ENCODE measurements at places on chromosomes 1 and 21. TPM values are rescaled to one million over a fixed set of nuclear protein-coding genes. Genes with fewer than 3 reads are reported as not detected.

DNA sequence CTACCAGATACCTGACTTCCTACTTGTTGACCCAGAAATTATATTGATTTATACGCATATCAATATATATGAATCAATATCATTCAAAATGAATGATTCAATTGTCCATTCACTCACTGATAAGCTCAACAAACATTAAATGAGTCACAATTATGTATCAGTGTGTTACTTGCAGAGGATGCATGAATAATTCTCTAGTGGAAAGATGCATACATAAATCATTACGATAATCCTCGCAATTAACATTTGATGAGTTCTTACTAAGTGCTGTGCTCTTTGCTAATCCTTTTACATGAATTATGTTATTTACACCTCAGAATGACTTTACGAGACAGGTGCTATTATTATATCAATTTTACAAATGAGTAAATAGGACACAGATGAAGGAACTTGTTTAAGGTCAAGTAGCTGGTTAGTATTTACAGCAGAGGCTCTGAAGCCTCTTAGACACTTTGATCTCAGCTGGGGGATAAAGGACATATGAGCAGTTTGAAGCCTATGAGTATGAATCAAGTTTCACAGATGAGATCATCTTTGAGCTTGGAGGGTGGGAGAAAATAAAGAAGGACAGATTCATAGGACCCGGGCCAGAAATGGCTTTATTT is 112.8 kb upstream of the ADAMTS5 start:
- no peaks in the 10 kb centered on the region for H3K36me3 ChIP-seq
- no peaks in the 10 kb centered on the region for H3K27me3 ChIP-seq
- no peaks in the 10 kb centered on the region for H3K4me1 ChIP-seq
- H3K4me3 ChIP-seq = no peak overlapping the region
- no peak for DNase-seq

- no peak for DNase-seq
- H3K4me1 ChIP-seq = no peaks in the 10 kb centered on the region
Observed at GRCh38 chr21:19510653-19511052, 1107.1 kb upstream of the TMPRSS15 start.

CD48 gene
- total RNA-seq = 1.1 TPM

- H3K27ac ChIP-seq = no peak overlapping the region
- no peaks in the 10 kb centered on the region for H3K27me3 ChIP-seq
- no peak overlapping the region for H3K4me3 ChIP-seq
- H3K4me1 ChIP-seq = no peaks in the 10 kb centered on the region
- no peaks in the 10 kb centered on the region for H3K36me3 ChIP-seq
Observed at GRCh38 chr1:205417870-205418635, 3.8 kb downstream of the LEMD1 start.

DNA sequence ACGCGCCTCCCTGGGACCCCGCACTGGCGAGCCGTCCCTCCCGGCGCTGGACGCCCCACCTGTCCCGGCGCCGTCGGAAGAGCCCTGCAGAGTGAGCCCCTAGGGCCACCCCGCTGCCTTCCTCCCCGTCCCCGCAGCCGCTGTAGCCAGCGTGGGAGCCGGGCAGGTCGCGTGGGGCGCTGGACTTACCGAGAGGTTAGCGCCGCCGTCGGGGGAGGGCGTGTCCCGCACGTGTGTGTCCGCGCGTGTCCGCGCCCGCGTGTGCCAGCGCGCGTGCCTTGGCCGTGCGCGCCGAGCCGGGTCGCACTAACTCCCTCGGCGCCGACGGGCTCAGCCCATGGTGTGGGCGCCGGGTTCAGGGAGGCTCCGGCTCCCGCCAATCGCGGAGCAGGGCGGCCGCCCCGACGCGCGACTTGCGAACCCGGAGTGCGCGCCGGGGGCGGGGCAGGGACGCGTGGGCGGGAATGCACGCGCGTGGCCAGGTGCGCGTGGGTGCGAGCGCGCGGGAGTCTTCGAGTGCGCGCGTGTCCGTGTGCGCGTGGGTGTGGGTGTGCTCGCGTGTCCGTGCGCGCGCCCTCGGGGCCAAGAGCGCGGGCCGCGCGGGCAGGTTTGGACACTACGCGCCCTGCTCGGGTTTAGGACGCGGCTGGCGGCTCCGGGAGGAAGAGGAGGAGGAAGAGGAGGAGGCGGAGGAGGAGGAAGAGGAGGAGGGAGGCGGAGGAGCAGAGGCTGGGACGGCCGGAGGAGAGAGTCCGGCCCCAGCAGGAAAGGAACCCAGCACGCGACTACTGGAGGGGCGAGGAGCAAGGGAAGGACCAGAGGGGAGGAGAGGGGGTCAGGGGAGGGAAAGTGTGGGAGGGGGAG is 145.2 kb upstream of the ETS2 start:
- H3K4me1 ChIP-seq = peaks cover 2% of the 10 kb centered on the region
- peak; percentile 67 for DNase-seq
- H3K27ac ChIP-seq = no peak overlapping the region
- H3K36me3 ChIP-seq = no peaks in the 10 kb centered on the region
- peaks cover 85% of the 10 kb centered on the region for H3K27me3 ChIP-seq

HTR6 gene
- total RNA-seq = not detected

- no peaks in the 10 kb centered on the region for H3K27me3 ChIP-seq
- no peak overlapping the region for H3K4me3 ChIP-seq
- no peak overlapping the region for H3K27ac ChIP-seq
Observed at GRCh38 chr1:208475951-208476845, 232.0 kb upstream of the PLXNA2 start.

PGLYRP4 gene
- not detected for total RNA-seq

- peaks cover 3% of the 10 kb centered on the region for H3K4me1 ChIP-seq
- H3K27ac ChIP-seq = no peak overlapping the region
- no peak for DNase-seq
- H3K27me3 ChIP-seq = no peaks in the 10 kb centered on the region
Observed at GRCh38 chr1:36971852-36972618, 62.3 kb downstream of the GRIK3 start.

DNA sequence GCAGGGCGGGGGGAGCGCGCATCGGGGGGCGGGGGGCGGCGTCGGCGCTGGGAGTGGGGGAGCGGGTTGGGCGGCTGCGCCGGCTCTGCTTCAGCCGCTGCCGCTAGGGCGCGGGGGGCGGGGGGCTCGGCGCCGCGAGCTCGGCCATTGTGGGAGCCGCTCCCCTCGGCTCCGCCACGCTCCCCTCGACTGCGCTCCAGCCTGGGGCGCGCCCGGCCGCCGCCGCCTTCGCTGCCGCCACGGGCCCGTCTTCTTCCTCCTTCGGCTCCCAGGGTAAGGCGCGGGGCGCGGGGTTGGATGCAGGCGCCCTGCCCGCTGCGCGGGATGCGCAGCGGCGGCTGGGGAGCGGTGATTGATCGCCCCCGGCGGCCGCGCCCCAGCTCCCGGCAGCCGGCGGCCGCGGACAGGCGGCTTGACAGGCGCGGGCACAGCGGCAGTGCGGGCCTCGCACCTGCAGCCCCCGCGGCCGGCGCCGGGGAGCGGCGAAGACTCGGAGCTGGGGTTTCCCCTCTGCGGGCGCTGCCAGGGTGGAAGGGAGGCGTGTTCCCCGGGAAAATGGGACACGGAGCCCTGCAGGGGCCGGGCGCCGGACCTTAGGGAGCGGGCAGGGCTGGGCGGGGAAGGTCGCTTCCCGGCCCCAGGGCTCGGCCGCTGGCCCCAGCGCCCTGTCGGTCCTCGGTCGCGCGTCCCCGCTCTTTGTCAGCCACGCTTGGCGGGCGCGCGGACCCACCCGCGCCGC is 55.3 kb downstream of the NDUFS5 start:
- H3K4me3 ChIP-seq = peak overlapping the region; percentile 66
- no peaks in the 10 kb centered on the region for H3K4me1 ChIP-seq
- H3K27me3 ChIP-seq = peaks cover 71% of the 10 kb centered on the region
- no peaks in the 10 kb centered on the region for H3K36me3 ChIP-seq

DNA sequence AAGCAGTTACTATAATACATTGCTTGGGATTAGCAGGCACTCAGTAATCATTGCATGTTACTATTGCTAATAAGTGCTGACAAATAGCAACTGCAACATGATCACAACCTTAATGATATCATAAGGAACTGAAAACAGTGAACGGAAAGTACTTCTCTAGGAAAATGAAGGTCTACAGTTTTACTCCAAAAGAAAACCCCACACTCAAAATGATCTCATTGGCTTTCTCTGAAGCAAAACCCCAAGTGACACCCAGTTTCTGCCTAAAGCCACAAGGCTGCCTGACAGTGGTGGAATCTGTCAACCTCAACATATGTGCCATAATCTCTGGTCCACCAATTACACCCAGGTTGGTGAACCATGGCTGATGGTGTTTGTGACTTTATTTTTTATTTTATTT is 137.6 kb downstream of the PTGER3 start:
- H3K27ac ChIP-seq = no peak overlapping the region
- H3K4me3 ChIP-seq = no peak overlapping the region
- no peaks in the 10 kb centered on the region for H3K36me3 ChIP-seq
- DNase-seq = no peak
- H3K4me1 ChIP-seq = no peaks in the 10 kb centered on the region
- H3K27me3 ChIP-seq = no peaks in the 10 kb centered on the region

ITLN2 gene
- 15.8 TPM for total RNA-seq

BNIPL gene
- 0.56 TPM for total RNA-seq

DLGAP3 gene
- total RNA-seq = 4.6 TPM

MEX3A gene
- total RNA-seq = 91.8 TPM

GRCh38 chr1:157193219-157193618 is 55.0 kb upstream of the ETV3 start:
- no peaks in the 10 kb centered on the region for H3K27me3 ChIP-seq
- no peaks in the 10 kb centered on the region for H3K36me3 ChIP-seq
- H3K27ac ChIP-seq = no peak overlapping the region

DNA sequence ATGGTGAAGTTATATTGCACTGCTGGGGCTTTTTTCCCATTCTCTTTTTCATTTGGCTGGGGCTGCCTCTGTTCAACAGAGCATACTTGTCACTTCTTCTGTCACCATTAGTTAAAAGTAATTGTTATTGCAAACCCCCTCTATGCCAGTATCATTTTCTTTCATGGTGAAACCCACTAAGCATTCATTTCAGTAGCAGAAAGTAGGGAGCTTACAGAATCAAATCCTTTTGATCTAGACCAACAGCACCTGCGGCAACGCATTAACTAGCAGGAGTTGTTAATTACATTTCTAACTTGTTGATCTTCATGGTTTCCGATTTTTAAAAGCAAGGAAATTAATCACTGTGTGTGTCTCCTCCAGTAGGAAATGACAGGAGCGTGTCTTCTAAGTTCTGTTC is 15.0 kb downstream of the SMYD2 start:
- H3K36me3 ChIP-seq = no peaks in the 10 kb centered on the region
- no peaks in the 10 kb centered on the region for H3K27me3 ChIP-seq
- H3K4me3 ChIP-seq = peak overlapping the region; percentile 32

DNA sequence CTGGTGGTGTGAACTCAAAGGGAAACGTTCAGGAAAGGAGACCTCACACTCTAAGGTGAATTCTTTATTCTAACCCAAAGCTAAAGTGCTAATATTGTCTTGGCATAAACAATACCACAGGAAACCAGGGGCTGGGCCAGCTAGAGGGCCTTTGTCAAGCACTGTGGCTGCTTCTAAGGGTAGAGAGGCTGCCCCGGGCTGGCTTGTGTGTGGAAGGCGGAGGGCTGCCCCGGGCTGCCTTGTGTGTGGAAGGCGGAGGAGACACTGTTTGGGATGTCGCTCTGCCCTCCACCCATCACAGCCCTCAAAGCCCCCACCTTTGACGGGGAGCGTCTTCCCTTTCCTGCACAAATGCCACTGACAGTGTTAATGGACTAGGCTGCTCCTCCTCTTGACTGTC is 216.8 kb downstream of the TOMM20 start:
- H3K27ac ChIP-seq = no peak overlapping the region
- no peaks in the 10 kb centered on the region for H3K36me3 ChIP-seq
- no peaks in the 10 kb centered on the region for H3K4me1 ChIP-seq
- H3K27me3 ChIP-seq = no peaks in the 10 kb centered on the region

DNA sequence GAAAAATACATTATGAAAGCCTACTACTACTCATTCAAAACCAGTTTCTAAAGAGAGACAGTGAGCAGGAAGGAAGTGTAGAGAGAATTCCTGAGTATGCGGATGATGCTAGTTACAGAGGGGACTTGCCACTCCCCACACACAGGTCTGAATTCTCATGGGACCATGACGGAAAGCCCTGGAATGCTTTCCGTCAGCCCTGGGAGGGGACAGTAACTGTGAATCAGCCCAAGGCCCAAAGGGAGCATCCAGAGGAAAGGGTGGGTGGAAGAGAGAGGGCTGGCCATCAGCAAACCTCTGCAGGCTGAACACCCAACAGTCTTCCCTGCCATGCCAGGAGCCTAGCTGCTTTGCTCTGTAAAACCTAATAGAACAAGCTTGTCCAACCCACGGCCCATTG is 36.4 kb downstream of the RCSD1 start:
- H3K4me3 ChIP-seq = no peak overlapping the region
- no peak for DNase-seq
- no peaks in the 10 kb centered on the region for H3K4me1 ChIP-seq

GRCh38 chr1:181219938-181220337 is 131.4 kb downstream of the IER5 start:
- no peak overlapping the region for H3K27ac ChIP-seq
- no peaks in the 10 kb centered on the region for H3K27me3 ChIP-seq
- peaks cover 4% of the 10 kb centered on the region for H3K4me1 ChIP-seq
- no peak for DNase-seq
- no peaks in the 10 kb centered on the region for H3K36me3 ChIP-seq

DNA sequence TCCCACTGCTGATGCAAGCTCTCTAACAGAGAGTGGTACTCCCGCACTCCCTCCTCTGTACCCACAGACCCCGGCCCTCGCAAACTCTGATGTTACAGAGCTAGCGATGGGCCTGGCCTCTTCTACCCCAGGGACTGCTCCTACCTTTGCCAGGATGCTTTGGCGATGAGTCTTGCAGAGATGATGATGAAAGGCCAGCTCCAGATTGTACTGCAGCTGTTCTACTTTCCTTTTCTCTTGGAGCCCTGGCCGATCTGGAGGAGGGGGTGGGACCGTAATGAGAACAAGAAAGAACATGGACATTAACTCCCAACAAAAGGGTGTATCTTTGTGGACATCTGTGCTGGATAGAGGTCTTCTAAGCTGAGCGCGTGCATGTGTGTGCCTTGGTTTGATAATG is 6.0 kb upstream of the LINGO4 start:
- H3K27ac ChIP-seq = no peak overlapping the region
- no peak overlapping the region for H3K4me3 ChIP-seq
- DNase-seq = no peak

DNA sequence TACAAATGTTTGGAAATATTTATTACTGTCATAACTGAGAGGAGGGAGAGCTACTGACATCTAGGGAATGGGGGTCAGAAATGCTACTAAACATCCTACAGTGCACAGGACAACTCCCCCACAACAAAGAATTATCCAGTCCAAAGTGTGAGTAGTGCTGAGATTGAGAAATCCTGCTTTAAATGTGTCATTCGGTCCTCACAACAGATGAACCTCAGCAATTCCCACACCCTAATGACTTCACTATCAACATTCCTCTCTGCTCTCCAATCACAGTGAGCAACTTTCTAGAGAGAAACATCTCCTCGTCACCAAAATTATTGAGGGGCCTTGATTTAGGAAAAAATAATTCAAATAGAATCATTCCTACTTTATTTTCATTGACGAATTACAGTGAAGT is 18.0 kb downstream of the OMA1 start:
- H3K4me1 ChIP-seq = no peaks in the 10 kb centered on the region
- no peaks in the 10 kb centered on the region for H3K27me3 ChIP-seq
- DNase-seq = no peak

GRCh38 chr1:206535853-206536188 is 28.5 kb downstream of the RASSF5 start:
- H3K36me3 ChIP-seq = no peaks in the 10 kb centered on the region
- H3K4me3 ChIP-seq = no peak overlapping the region
- DNase-seq = no peak
- no peaks in the 10 kb centered on the region for H3K27me3 ChIP-seq
- no peak overlapping the region for H3K27ac ChIP-seq
- H3K4me1 ChIP-seq = no peaks in the 10 kb centered on the region

GRCh38 chr1:212457740-212458338 is 25.1 kb downstream of the NENF start:
- no peaks in the 10 kb centered on the region for H3K36me3 ChIP-seq
- DNase-seq = peak; percentile 96
- H3K4me3 ChIP-seq = no peak overlapping the region
- H3K27ac ChIP-seq = no peak overlapping the region

- H3K27me3 ChIP-seq = no peaks in the 10 kb centered on the region
- DNase-seq = peak; percentile 92
Observed at GRCh38 chr21:36820176-36821031, 121.5 kb downstream of the SIM2 start.
